ENCODE measurements at places on chromosomes 4 and X.

DNA sequence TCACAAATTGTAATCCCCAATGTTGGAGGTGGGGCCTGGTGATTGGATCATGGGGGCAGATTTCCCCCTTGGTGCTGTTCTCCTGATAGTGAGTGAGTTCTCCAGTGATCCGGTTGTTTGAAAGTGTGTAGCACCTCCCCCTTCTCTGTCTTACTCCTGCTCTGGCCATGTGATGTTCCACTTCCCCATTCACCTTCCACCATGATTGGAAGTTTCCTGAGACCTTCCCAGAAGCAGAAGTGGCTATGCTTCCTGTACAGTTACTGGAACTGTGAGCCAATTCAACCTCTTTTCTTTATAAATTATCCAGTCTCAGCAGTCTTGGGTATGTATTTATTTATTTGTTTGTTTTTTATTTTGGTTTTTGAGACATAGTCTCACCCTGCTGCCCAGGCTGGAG, 143.2 kb downstream of the CPE start:
- no peak for DNase-seq

GRCh38 chr4:176270669-176271068, 1.6 kb upstream of the ASB5 start:
- DNase-seq, result no peak

GRCh38 chr4:116531870-116532269, 553.5 kb downstream of the TRAM1L1 start:
- no peak for DNase-seq

GRCh38 chr4:137994853-137995252, 247.3 kb downstream of the SLC7A11 start:
- DNase-seq, result no peak

GRCh38 chr4:38076153-38076669, 116.0 kb downstream of the PTTG2 start:
- DNase-seq, result no peak

DNA sequence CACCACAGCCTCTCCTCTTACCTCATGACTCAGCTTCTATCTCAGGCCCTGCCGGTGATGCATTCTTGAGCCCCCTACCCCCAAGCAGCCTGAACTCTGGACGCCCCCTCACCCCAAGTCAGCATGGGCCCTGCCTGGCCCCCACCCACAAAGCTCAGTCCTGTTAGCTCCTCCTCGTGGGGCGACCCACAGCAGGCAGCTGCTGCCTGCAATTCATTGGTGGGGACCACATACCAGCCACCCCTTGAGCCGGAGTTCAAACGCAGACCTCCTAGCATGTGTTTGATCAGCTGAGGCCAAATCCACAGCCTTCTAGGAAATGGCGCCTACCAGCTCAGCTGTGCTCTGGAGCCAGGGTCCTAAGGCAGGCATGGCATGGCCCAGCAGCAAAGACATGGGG, 111.8 kb downstream of the EFNB1 start:
- no peak for DNase-seq

GRCh38 chr4:113636438-113636818, 125.1 kb downstream of the CAMK2D start:
- peak; percentile 54 for DNase-seq

DNA sequence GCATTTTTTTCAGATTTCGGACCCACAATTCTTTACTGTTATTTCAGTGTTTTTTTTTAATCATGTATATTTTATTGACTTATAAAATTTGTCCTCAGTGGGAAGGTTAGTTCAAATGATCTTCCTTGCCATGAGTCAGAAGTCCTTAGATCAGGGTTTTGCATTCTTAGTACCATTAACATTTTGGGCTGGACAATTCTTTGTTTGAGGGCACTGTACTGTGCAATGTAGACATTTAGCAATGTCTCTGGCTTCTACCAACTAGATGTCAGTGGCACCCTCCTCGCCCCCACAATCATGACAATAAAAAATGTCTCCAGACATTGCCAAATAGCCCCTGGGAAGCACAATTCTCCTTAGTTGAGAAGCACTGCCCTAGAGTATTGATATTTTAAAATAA, 176.6 kb downstream of the VEGFC start:
- no peak for DNase-seq

- no peak for DNase-seq
Measured at GRCh38 chr4:140186651-140187315, 32.8 kb upstream of the MAML3 start.

GRCh38 chrX:15465347-15465746, 27.8 kb downstream of the PIR start:
- no peak for DNase-seq

DNA sequence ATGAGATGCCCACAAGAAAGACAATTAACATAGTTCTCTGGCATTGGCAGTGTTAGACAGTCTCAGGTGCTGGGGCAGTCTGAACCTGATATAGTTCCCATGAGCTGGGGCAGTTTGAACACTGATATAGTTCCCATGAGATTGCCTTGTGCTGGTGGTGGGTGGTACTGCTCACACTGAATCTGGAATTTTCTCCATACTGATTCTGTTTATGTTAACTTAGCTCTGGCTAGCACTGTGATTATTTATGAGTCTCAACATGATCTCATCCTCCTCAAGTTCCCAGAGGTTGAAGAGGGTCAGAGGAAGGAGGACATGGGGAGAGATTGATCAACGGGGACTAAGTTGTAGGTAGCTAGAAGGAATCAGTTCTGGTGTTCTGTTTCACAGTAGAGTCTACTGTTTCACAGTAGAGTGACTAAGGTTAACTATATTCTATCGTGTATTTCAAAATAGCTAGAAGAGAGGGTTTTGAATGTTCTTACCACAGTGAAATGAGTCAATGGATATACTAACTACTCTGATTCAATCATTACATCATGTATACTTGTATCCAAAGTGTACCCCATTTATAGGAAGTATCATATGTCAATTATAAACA, 379.9 kb downstream of the ADAM29 start:
- DNase-seq, result no peak

DNA sequence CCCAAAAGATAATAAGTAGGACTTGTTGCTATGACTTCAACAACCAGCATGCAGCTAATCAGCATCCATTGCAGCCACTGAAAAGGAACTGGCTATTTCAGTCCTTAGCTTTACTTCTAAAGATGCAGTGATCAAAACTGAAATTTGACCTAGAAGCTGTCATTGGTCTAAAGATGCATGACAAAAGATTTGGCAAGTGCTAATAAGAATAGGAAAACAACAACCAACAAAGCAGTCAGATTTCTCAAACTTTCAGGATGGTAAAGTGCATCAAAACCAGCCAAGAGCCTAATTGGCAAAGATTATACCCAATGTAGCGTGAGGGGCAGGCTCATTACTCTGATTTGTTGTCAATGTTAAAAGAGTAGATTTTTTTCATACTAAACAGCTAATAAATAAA, 77.1 kb upstream of the WDR17 start:
- DNase-seq, result no peak

DNA sequence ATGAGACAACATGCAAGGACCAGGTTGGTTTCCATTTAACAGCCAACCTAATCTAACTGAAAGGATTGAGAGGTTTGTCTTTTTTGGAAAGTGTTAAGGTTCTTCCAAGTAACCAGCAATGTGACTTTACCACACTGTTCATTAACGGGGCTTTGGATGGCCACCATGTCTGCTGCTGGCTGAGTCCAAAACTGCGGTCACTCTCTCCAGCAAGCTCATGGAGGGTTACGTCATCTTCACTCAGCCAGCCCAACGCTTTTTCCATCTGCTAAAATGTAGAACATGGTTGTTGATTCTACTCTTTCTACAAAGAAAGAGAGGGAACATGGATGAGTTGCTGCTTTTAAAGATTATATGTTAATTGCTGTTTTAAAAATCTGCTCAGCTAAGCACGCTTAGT, 11.0 kb downstream of the PKD2 start:
- no peak for DNase-seq

DNA sequence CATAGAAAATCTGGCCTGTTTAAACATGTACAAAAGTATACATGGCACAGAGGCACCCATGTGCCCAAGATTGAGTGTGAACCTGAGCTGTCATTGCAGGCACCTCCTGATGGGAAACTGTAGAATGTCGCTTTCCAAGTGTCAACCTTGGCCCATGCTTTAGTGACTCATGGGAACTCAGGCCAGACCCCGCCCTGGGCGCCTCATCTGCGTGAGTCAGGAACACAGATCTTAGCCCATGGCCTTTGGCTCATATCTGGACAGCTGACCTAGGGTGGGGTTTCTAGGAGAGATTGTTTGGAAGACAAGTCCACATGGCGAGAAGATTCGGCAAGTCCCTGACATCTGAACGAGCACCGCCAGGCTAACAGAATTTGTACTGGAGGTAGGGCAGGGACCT, 50.0 kb downstream of the CYTL1 start:
- DNase-seq, result no peak

- DNase-seq, result no peak
Measured at GRCh38 chr4:56134266-56134665, 185.5 kb downstream of the CEP135 start.

GRCh38 chr4:33722254-33722653, 2522.1 kb downstream of the ARAP2 start:
- DNase-seq, result no peak

- no peak for DNase-seq
Measured at GRCh38 chr4:98584265-98584664, 74.1 kb downstream of the TSPAN5 start.

DNA sequence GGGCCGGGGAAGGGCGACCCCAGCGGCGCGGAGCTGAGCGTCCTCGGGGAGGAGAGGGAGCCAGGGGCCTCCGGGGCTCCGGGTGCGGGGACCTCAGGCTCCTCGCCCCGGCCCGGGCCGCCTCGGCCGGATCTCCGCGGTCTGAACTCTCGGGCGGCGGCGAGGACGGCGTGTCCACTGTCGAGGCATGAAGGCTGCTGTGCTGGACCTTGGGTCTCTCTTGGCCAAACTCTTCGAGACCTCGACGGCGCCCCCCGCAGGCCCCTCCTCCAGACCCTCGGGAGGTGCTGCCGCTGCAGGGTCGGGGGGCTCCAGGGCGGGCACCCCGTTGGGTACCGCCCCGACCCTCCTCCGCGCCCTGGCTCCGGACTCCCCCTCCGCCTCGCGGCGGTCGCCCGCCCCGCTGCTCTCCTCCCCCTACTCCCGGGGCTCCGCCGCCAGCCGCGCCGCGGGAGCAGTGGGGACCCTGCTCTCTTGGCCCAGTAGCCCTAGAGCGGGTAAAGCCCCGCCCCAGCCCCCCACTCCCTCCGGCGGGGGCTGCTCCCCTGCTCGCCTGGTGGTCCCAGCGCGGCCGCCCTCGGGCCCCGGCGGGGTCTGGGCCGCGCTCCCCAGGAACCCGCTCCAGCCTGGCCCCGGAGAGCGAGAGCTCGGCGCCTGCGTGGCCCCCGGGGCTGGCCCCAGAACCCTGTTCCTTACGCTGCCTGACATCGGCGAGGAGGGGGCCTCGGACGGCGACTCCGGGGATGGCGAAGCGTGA, 564 bp downstream of the FAM149A start:
- DNase-seq, result no peak

DNA sequence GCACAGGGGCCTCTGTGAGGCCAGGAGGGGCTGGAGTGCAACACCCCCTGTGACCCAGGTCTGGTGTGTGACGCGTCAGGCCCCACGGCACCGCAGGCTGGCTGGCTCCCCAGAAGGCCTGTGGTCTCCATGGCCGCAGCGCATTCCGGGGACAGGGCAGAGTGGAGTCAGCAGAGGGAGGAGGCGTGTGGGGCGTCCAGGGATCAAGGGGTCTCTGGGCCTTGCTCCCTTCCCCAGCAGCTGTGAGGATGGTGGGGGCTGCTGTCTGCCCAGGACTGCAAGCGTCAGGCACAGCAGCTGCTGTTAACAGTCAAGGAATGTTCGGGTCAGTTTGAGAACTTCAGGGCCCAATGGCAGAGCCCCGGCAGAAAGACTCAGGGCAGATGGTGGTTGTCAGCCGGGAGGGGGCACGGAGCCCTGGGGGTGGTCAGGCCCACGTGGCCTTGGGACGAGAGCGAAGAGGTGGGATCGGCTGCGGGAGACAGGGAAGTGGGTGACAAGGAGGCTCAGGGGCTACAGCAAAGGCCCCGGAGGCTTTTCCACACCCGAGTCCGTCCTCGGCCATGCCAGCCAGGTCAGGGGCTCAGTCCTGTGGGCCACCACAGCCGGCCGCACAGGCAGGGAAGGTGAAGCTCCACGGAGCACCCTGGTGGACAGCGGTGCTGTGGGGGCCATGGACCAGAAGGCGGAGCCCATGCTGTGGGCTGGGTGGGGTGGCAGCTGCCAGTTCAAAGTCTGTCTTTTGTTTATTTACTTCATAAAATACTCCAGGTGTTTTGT, 18.3 kb downstream of the PCGF3 start:
- no peak for DNase-seq

GRCh38 chr4:83083925-83084475, 30.5 kb downstream of the PLAC8 start:
- peak; percentile 87 for DNase-seq

GRCh38 chr4:41865981-41866798, 69.0 kb upstream of the TMEM33 start:
- DNase-seq, result no peak

DNA sequence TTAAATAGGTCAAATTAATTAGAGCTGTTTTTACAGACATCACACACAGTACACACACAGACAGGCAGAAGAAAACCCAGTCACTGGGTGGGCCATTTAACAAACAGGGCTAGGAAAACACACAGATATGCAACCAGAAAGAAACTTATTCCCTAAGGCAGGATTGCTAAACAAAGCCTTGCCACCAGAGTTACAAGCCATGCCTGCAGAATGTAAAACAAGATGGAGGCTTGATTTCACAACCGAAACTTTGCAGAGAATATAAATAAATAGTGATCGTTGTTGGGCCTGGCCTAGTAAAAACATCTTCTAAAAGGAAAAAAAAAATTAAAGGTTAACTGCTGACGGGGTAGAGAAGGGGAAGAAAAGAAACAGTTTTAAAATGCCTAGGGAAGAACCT, 212.3 kb downstream of the NAP1L3 start:
- no peak for DNase-seq

DNA sequence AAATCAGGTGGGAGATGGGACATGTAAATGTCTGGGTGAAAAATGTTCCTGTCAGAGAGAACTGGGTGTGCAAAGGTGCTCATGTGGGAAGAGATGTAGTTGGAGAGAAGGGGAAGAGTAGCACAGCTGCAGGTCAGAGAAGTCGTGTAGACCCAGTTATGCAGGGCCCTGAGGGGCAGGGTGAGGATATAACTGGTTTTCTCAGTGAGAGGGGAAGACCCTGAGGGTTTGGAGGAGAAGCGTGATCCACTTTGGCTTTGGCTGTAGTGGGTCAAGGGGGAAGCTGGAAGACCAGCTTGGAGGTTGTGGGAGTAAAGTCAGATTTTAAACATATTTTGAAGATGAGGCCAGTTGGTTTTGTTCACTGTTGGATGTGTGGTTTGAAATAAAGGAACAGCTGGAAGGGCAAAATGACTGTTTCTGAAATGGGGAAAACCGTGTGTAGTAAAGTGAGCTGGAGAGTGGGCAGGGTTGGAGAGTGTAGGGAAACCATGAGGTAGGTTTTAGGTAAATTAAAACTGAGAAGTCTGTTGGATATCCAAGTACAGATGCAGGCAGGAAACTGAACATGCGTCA, 44.2 kb downstream of the NAP1L5 start:
- no peak for DNase-seq
